ENCODE measurements at places on chromosomes 4 and X.

- DNase-seq = no peak
Measured at GRCh38 chr4:146763560-146763959, 124.9 kb downstream of the POU4F2 start.

GRCh38 chr4:106587558-106587957 is 219.0 kb upstream of the GIMD1 start:
- no peak for DNase-seq

DNA sequence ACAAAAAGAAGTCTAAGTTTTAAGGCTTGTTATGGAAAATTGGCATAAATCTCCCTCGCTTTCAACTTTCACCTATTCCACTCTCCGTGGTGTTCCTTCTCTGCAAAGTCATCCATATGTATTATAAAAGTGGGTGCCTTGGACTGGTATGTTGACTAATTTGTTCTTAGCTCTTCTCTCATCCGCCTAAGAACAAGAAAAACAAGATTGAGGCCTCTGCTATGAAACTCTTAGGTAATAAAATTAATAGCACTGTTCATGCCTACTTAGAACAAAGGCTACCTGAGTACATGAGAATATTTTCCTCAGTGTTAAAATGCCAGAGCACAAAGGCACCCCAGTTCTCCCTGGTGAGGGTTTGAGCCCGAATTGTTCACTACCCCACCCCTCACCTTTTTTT is 1.3 kb downstream of the CNGA1 start:
- DNase-seq = no peak

DNA sequence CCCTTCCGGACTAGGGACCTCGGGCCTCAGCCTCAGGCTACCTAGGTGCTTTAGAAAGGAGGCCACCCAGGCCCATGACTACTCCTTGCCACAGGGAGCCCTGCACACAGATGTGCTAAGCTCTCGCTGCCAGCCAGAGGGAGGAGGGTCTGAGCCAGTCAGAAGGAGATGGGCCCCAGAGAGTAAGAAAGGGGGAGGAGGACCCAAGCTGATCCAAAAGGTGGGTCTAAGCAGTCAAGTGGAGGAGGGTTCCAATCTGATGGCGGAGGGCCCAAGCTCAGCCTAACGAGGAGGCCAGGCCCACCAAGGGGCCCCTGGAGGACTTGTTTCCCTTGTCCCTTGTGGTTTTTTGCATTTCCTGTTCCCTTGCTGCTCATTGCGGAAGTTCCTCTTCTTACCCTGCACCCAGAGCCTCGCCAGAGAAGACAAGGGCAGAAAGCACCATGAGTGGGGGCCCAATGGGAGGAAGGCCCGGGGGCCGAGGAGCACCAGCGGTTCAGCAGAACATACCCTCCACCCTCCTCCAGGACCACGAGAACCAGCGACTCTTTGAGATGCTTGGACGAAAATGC is at the start of gene WAS:
Gene WAS, plus strand, starts transcription at position 389 of the 572 bp plus-strand sequence. Its CDS starts 55 bp downstream, at position 444.
- DNase-seq = no peak

- no peak for DNase-seq
Measured at GRCh38 chr4:187103351-187103750, 379.7 kb upstream of the FAT1 start.

DNA sequence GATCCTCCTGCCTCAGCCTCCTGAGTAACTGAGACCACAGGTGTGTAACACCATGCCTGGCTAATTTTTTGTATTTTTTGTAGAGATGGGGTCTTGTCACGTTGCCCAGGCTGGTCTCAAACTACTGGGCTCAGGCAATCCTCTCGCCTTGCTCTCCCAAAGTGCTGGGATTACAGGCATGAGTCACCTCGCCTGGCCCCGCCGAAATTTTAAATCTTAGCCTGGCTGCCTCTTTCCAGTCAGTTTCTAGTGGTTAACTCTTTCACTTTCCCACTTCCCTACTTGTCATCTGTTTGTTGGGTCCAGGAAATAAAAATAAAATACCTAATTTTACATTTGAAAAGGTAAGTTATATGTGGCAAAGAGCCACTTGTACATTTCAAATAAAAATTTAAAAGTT is 62.4 kb downstream of the TMEM165 start:
- no peak for DNase-seq
